ENCODE measurements at places on chromosomes 6 and 20. TPM values are rescaled to one million over a fixed set of nuclear protein-coding genes. Genes with fewer than 3 reads are reported as not detected.

GRCh38 chr20:45592574-45593189, 13.6 kb upstream of the WFDC8 start:
- DNase-seq: no peak

DNA sequence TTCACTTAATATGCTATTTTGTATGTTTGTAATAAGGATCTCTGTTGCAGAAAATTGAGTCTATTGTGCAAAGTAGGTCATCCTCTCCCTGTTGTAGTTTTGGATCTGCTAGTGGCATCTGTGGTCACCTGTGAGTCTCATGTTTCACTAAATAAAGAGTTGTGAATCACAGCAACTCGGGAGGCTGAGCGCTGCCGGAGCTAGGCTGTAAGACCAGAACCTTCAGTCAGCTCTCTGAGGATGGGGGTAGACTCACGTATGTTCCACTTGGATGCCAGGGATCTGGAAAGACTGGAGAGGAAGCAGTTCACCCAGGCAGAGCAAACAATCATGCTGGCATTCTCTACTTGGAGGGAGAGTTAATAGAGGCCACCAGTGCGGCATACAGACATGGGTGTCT, 187.3 kb upstream of the FOXA2 start:
- no peak for DNase-seq

ABHD12 gene
- polyA plus RNA-seq: 21.1 TPM

- DNase-seq: no peak
These were observed 51.1 kb downstream of the TCP11 start for GRCh38 chr6:35089935-35090505.

DNA sequence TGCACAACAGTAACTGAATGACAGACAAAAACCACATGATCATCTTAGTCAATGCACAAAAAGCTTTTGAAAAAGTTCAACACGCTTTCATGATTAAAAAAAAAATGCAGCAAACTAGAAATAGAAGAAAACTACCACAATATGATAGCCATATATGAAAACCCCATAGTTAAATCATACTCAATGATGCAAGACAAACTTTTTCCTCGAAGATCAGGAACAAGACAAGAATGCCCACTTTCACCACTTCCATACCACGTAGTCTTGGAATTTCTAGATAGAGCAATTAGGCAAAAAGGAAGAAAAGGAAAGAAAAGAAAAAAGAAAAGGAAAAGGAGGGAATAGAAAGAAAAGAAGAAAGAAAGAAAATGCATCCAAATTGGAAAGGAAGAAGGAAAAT, 44.6 kb upstream of the SLC23A2 start:
- no peak for DNase-seq

DNAAF9 gene
- polyA plus RNA-seq: 17.4 TPM

DNA sequence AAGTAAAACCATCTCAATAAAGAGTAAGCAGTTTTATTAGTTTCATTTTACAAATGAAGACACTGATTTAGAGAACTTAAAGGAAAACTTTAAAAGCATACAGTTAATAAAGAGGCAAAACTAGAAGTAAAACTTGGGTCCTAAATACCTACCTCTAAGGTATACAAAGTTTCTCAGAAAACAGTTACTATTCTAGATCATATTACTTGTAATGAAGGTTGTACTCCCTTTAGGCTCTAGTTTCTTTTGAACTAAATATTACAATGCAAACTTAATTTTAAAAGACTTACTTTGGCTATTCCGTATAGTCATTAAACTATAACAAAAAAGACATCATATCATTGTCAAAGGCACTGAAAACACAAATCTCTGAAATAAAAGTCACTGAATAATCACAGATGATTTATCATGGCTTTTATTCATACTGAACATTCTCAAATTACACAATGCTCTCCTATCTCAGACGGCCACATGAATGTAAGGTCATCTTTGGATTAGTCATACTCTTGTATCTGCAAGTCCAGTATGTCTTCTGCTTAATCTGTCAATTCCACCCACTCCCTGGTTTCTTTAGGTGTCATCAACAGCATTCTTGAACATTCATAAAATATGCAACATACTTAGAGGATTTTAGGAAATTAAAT, 361.6 kb upstream of the RUNX2 start:
- no peak for DNase-seq

DNA sequence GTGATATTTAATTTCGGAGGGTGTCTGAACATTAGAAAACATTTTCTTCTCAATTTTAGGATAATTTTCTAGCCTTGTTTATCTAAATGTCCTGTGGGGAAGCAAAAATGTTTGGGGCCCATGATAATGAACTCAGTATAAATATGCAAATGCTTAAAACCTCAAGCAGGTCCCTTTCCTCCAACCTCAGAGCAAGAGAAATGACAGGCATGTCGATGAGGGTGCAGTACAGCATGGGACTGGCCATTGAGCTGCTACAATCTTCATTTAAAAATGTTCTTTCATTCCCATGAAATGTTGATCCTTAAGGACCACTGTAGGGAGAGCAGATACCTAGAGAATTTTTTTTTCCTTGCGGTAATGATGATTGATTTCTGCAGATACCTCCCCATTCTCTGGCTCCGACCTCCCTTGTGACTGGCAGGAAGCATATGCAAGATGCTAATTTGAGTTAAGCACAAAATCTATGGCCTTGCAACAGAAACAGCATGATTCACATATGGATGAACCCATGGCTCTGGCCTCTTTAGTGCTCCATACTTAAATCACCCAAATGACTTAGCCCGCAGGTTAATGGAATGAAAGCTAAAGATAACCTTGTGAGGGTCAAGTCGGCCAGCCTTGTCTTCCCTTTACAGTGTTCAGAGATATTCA, 243.3 kb downstream of the SOX4 start:
- DNase-seq: no peak

PTPN1 gene
- 19.3 TPM for polyA plus RNA-seq

VAPB gene
- 54.2 TPM for polyA plus RNA-seq

DNA sequence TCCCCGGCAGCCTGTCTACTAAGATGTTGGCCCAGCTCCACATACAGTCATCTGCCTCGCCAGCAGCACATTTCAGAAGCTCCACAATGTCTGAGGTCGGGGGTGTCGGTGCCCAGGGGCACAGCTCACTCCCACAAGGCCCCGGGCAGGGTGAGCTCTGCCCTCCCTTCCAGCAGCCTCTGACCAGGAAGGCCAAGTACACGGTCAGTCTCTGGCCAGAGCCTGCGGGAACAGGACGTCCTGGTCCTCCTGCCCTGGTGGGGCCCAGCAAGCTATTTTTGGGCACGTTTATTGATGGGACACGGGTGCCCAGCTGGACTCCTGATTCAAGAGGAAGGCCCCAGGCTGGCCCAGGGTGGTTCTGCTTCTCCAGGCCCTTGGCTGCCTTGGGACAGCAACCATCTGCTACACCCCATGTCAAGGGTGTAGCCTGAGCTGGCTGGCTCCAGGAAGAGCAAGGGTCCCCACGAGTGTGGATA, 114.9 kb upstream of the PTPN1 start:
- DNase-seq: no peak

- DNase-seq: no peak
These were observed 72.6 kb upstream of the PLEKHG1 start for GRCh38 chr6:150527100-150527499.

HLA-DOA gene
- polyA plus RNA-seq: 1.8 TPM

DNA sequence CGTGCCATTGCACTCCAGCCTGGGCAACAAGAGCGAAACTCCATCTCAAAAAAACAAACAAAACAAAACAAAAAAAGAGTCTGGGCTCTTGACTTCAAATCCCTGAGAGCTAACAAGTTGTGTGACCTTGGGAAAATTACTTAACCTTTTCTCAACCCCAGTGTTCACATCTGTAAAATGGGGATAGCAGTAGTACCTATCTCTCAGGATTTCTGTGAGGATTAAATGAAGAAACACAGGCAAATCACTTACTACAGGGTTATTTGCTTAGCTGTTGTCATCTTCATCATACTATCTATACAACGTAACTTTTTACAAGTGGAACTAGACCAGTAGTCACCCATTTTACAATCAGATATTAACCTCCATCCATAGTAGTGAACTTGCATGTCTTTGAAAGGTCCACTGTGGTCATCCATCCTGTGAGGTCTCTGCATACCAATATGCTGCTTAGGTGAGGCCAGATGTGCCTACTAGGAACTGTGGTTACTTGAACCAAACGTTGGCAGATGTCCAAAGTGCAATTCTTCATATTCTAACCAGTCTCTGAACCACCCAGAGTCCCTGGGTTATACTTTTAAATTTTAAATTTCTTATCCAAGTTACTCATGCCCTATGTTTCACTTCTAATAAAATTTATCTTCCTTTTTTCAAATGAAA, 128.9 kb upstream of the BEND3 start:
- no peak for DNase-seq

- DNase-seq: no peak
These were observed 28.2 kb downstream of the PDRG1 start for GRCh38 chr20:31923388-31924331.

- DNase-seq: no peak
These were observed 360 bp downstream of the ANKRD60 start for GRCh38 chr20:58228103-58228483.

C20orf202 gene
- polyA plus RNA-seq: 0.36 TPM

DNA sequence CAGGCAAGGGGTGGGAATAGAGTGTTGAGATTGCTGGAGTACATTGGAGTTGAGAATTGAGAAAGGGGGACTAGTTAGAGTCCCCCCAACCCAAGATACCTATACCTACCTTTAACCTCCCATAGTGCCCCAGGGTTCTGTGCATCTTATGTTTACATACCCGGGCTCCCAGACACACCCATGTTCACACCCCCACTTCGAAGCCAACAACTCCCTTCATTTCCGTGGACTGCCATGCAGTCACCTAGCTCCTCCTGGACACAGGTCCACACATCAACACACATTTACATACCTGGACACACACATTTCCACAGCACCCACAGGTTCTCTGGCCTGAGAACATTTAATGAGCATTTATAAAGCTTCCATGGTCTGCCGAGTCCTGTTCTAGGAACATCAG, 5.1 kb downstream of the TMEM63B start:
- DNase-seq: no peak

DNA sequence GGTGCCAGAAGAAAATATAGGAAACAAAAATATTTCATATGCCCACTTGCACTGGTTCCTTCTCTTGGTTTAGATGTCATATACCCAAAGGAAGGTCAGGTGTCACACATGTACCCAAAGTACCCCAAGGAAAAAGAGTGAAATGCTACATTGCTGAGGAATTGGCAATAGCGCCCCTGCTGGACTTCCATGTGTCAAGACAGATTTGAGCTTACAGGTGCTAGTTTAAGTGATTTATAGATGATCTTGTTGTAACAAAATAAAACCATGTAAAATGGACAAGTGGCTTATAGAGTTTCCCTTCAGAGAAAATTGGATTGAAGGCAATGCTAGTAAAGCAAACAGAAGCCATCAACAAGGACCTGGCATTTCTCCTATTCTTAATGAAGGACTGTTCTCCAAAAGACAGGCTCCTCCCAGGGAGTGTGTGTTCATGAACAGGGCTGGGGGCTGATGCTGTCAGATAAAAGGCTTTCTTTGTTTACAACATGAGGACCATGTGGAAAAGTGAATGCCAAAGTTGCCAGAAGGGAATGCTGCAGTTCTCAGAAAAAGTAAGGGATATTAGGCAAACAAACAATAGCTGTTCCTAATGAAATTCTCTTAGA, 64.3 kb upstream of the PAK5 start:
- no peak for DNase-seq

GRCh38 chr6:84547341-84547801, 217.0 kb downstream of the TBX18 start:
- no peak for DNase-seq

All from hindlimb muscle (tissue), 1 donor.